ENCODE measurements at places on chromosomes 7 and 10. TPM values are rescaled to one million over a fixed set of nuclear protein-coding genes. Genes with fewer than 3 reads are reported as not detected.
A peak's percentile ranks its signal among the peaks of the same experiment; 100 is the strongest.

GRCh38 chr10:54691331-54691730, 109.7 kb downstream of the PCDH15 start:
- no peak for DNase-seq

GLI3 gene
- total RNA-seq = 17.0 TPM

DNA sequence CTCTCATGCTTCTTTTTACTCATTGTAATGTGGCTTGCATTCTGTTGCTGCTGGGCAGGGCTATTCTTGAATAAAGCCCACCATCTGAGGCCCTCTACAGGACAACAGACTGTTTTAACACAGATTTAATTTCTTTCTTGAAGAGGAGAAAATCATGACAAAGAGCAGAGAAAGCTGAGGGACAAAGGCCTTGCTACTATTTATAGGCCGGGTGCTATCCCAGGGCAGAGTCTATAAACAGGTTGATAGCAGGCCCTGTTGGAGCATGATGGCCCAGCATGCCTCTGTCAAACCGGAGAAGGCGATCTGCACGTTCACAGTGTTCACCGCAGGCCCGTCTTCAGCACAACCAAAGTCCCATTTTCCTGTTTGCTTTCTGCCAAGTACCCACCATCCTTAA, 3.0 kb downstream of the VIPR2 start:
- DNase-seq = peak; percentile 55

GRCh38 chr7:98241674-98242241, 10.3 kb downstream of the TECPR1 start:
- DNase-seq = no peak

DNA sequence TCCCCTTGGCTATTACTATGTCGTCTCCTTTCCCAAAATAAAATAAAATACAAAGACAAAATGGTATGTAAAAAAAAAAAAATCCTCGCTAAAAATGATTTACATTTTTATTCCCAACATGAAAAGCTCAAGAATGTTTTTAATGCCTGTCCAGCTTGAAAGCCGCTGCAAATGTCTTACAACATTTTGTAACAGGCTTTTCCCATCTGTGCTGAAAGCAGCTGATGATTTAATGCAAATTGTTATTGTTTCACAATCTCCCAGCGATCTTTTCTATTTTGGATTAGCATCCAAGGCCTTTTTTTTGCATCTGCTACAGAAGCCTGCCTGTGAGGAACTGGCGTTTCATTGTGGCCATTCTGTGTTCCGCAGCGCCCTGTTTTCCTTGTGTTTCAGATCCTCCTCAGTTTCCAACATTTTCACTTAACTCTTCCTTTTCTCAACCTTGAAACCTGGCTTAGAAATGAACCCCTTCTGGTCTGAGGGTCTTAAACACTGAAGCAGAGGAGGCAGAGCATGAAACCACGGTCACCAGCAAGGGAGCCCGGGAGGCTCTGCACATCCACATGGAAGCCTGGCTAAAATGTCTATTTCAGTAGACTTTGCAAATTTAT, 712.1 kb downstream of the PARD3 start:
- DNase-seq = no peak

GRCh38 chr10:103839872-103840739, 15.3 kb downstream of the SH3PXD2A start:
- DNase-seq = peak; percentile 68

- no peak for DNase-seq
These were observed 24.9 kb upstream of the FAM3C start for GRCh38 chr7:121420976-121421375.

TSPAN14 gene
- 31.8 TPM for total RNA-seq

DNA sequence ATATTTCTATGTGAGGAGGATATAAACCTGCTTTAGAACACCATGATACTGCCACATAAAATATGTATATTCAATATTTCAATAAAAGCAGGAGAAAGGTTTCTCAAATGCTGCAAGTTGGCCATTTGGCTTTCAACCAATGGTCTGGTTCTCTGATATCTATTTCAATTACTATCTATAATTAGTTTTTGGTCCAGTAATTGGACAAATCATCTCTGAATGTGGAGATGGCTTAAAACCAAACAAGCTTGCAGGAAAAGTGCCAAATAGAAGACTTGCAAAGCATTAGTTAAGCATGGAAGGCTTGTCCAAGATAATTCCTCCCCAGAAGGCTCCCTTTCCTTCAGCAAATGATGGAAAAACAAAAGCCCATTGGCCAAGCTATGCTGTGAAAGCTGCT, 140.1 kb downstream of the CPEB3 start:
- no peak for DNase-seq

GRCh38 chr10:84230359-84230758, 5.0 kb upstream of the LRIT2 start:
- DNase-seq = no peak

FOXI2 gene
- total RNA-seq = 1.1 TPM

KCNH2 gene
- 14.7 TPM for total RNA-seq

DNA sequence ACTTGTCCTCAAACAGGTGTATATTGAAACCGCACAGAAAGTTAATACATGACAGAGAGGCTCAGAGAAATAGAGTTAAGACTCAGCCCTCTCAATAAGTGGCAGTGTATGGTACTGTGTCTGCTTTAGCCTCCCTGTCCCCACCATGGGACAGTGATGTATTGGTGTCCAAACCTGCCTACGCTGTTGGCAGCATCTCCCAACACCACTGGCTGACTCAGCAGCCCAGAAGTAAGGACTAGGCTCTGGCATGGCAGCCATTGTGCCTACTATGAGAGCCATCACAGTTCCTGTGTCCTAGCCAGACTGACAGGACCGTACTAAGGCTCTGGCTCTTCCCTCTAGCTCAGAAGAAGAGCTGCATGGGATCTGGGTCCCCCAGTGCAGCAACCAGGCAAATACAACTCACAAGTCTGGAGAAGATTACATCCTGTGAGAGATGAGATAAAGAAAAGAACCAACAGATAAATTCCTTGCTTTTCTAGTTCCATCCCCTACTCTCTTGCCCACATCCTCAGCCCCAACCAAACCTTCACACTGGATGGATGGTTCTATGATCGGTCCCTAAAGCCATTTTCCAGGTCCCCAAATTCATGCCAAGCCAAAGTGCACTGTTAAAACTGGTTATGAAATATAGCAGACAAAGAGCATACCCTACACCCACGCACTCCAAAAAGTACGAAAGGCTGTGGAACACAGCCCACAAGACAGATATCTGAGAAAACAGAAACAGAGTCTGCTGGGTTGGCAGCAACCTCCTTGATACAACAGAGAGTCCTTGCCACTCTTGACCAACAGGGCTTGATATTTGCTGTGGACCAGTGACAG, 44.1 kb upstream of the DMTF1 start:
- DNase-seq = no peak

OR2A5 gene
- total RNA-seq = not detected

HOXA6 gene
- not detected for total RNA-seq

DNA sequence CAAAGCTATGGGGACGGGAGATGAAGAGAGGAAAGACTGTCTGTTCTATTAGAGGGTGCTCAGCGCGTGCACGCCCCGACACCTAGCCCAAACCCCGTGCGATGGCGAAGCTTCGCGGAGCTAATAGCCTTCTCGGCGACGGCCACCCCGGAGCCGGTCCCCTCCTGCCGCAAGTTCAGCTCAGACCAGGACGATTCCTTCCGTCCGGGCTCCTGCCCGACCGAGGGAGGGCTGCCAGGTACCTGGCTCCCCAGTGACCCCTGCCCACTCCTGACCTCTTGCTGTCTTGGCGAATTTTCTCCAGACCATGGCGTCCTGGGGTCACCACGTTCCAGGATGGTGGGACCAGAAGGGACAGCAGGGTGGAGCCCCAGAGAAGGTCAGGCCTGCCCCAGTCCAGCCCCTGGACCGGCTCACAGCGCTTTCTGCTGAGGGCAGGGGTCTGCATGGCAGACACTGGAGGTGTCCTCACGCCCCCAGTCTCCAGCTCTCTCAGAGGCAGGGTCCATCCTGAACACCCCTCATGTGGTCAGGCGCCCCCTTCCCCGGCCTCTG, 36.7 kb downstream of the UNCX start:
- DNase-seq = no peak

DNA sequence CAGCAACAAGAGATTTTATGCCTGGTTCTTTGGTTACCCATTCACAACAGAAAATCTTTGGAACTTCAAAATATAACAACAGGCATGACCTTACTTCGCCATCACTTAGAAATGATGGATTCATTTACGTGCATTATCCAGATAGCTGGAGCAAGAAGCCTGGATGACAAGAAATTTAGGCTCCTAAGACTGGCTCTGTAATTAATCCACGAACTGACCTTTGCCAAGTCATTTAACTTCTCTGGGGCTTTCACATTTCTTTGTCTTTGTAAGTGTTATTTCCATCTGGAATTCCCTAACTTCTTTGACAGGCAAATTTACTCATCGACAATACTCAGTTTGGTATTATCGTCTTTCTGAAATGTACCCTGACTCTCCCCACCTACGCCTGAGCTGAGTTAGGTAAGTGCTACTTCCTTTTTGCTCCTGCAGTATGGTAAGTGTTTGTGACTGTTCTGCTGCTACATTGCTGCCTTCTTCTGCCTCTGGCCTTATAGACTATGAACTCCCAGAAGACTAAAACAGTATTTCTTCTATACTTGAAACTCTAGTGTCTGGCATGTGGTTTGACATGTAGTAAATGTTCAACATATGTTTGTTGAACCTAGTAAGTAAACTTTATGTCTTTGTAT, 5.5 kb upstream of the MDFIC start:
- no peak for DNase-seq

BHLHA15 gene
- total RNA-seq = 8.3 TPM

FIS1 gene
- 95.4 TPM for total RNA-seq

GRCh38 chr7:112989531-112989930, 97.1 kb downstream of the GPR85 start:
- no peak for DNase-seq

DNA sequence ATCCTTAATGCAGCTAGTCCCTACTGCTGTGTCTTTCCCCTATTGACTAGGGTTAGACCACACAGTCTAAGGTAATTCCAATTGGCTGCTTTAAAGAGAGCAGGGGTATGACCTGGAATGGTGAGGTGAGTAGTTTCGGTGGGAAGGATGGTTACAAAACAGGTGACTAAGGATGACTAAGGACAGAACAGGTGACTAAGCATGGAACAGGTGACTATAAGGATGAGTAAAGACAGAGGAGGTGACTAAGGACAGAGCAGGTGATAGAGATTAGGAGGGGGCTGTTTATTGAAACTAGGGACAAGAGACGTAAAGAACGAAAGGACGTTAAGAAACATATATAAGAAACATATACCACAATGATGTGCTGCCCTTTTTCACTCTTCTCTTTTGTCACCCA, 145.1 kb upstream of the TMEM106B start:
- DNase-seq = no peak

CALML5 gene
- not detected for total RNA-seq

PILRA gene
- 0.38 TPM for total RNA-seq

EDRF1 gene
- total RNA-seq = 48.8 TPM

STEAP1B gene
- 13.9 TPM for total RNA-seq

RNF32 gene
- total RNA-seq = 0.56 TPM

STX1A gene
- 19.8 TPM for total RNA-seq

SDHAF3 gene
- 35.5 TPM for total RNA-seq

PNLIPRP3 gene
- not detected for total RNA-seq

GRCh38 chr7:154591544-154591943, 411.4 kb downstream of the PAXIP1 start:
- DNase-seq = no peak

DNA sequence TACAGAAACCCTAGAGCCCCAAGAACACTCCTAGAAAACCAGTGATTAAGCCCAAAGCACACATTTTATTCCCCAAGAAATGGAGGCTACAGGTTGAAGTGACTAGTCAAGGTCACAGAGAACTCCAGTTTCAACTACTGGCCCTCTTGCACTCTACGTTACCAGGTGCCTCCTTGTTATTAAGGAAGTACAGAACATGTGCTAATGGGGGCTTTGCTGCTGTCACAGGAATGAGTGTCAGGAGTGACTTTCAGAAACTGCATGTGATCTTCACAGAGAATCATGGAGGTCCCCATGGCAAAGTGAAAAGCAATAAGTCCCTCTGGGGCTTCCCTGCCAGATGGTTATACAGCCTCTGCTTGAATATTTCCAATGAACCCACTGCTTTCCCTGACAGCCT, 19.3 kb downstream of the JAZF1 start:
- DNase-seq = no peak

DNA sequence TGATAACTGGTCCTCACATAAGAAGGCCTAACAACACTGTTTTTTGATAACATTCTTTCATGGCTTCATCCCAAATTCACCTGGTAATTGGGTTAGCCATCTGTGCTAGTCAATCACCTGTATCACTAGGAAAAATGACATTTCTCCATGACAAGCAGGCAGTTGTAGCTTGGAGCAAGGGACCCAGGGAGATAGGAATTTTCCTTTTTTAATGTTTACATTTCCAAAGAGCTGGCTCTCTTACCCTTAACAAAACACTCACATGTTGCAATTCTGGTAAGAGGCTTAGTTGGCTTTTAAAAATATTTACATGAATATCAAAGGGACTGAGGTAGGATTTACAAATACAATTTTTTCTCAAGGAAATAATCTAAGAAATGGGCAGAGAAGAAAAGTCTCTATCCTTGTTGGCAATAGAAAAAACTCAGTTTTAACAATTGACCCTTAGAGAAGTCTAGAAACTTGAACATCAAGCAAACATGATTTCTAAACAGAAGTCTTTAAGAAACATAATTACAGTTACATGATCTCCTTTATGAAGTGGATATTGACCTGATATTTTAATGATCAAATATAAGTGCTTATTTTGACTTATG, 16.1 kb upstream of the AKR1C1 start:
- no peak for DNase-seq

- DNase-seq = no peak
These were observed 215.6 kb downstream of the ADARB2 start for GRCh38 chr10:1521741-1522140.

DNA sequence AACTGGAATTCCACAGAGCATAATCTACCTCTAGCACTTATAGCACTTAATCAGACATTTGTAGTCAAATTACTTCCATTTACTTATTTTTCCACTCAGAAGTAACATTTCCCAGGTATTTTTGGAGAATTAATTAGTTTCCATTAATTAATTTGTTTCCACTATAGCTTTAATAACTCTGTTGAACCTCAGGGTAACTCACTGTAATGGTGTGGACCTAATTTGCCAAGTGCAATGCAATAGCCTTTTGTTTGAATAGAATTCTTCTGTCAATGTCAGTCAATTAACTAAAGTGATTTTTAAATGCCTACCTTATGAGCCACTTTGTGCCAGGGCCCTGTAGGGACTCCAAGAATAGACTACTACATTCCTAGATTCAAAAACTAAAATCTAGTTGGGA, 115.4 kb downstream of the CSTF2T start:
- no peak for DNase-seq

GRCh38 chr10:48447356-48448215, 141.1 kb downstream of the MAPK8 start:
- no peak for DNase-seq

DEPP1 gene
- 0.12 TPM for total RNA-seq

- no peak for DNase-seq
These were observed 625.1 kb upstream of the PCDH15 start for GRCh38 chr10:55426138-55426537.

GRCh38 chr10:124975977-124976514, 34.1 kb downstream of the ZRANB1 start:
- no peak for DNase-seq

DNA sequence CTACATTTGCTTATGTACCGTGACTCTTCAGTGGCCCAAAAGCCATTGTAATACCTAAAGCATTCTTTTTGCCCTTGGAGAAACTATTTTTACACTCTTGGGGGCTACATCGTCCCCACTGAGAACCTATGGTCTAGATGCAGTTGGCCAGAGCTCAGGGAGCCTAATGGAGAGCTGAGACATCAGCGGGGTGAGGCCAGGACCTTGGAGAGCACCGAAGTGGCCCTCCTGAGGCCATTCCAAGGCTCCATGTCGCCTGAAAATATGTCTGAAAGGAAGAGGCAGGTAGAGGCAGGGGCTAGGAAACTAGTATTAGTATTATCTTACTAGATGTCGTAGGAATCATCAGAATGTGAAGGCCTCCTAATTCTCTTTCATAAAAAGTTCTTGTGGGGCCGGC, 4.9 kb downstream of the PKD2L1 start:
- peak; percentile 80 for DNase-seq
